ENCODE measurements at places on chromosomes 12 and 14. TPM values are rescaled to one million over a fixed set of nuclear protein-coding genes. Genes with fewer than 3 reads are reported as not detected.

The PNMA1 gene
- total RNA-seq = 22.4 TPM

The NDUFA9 gene
- total RNA-seq = 33.1 TPM

The IL23A gene
- total RNA-seq = not detected

The CD163 gene
- total RNA-seq = 827 TPM

The PTPRO gene
- total RNA-seq = 6.0 TPM

The KRT6A gene
- 3.6 TPM for total RNA-seq

The CD4 gene
- 22.4 TPM for total RNA-seq

The NGB gene
- not detected for total RNA-seq

The RNASE1 gene
- total RNA-seq = 1,281 TPM

DNA sequence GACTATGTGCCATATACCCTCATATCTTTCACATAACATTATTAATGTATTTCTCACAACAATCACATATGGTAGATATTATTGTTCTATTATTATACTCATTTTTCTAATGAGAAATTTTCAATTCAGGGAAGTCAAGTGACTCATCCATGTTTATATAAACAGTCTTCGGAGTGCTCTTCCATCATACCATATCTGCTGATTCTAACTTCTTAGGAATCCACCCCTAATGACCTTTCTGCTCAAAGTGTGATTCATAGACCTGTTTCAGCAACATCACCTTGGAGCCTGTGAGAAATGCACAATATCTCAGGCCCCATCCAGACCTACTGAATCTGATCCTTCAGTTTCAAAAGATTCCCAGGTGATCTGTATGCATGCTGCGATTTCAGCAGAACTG, 39.8 kb upstream of the OVCH1 start:
- DNase-seq = no peak

GRCh38 chr12:31231611-31232360, 94.2 kb downstream of the SINHCAF start:
- no peak for DNase-seq

- no peak for DNase-seq
Measured at GRCh38 chr12:89333564-89334252, 18.6 kb downstream of the DUSP6 start.

GRCh38 chr14:103084021-103084919, at the start of gene LBHD2:
Gene LBHD2 (plus strand): TSS chr14:103084210. CDS start chr14:103086013, 1,803 bp downstream.
- no peak for DNase-seq

DNA sequence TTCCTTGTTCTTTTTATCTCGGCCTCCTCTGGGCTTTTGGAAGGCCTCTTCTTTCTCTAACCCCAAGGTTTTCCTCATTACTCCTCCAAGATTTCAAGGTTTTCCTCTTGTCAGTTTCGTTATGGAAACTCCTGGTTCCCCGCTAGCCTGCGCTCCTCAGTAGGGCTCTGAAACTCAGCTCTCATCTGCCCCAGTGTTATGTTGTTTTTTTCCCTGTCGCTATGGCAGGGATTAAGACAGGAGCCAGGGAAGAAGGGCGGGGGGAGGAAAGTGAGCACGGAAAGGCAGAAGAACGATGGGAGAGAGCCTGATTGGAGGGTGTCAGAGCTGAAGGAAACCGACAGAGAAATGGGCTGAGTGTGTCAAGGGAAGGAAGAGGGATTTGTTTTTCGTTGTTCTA, 26.5 kb upstream of the JDP2 start:
- DNase-seq = no peak

DNA sequence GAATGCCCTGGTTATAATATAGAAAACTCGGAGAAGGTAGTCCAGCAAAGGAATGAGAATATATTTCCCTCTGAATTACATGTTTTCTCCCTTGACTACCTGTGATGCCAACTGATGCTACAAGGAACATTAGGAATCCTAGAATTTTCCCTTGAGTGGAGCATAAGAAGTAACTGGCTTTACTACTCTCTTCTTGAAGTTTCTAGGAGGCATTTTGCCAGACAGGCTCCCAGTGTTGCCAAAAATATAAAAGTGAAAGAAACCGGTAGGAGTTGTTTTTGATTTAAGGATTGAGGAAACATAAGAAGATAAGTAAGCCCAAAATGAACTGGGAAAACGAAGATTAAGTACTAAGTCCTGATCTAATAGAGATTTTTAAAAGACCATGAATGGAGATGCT, 693.4 kb downstream of the NOVA1 start:
- DNase-seq = no peak

DNA sequence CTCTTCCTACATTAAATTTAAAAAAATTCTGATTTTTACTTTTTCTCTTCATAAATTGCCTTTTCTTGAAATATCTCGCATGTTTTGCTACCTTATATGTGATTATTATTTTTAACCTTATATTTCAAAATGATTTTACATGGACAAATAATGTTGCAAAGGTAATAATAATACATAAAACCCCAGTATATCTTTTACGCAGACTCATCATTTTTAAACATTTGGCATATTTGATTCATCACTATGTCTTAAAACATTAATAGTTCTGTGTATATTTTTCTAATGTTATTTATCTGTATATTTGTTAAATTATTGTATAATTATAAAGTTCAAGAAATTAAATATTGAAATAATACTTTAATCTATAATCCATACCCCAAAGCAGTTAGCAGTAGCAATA, 350.8 kb downstream of the RPL10L start:
- no peak for DNase-seq

DNA sequence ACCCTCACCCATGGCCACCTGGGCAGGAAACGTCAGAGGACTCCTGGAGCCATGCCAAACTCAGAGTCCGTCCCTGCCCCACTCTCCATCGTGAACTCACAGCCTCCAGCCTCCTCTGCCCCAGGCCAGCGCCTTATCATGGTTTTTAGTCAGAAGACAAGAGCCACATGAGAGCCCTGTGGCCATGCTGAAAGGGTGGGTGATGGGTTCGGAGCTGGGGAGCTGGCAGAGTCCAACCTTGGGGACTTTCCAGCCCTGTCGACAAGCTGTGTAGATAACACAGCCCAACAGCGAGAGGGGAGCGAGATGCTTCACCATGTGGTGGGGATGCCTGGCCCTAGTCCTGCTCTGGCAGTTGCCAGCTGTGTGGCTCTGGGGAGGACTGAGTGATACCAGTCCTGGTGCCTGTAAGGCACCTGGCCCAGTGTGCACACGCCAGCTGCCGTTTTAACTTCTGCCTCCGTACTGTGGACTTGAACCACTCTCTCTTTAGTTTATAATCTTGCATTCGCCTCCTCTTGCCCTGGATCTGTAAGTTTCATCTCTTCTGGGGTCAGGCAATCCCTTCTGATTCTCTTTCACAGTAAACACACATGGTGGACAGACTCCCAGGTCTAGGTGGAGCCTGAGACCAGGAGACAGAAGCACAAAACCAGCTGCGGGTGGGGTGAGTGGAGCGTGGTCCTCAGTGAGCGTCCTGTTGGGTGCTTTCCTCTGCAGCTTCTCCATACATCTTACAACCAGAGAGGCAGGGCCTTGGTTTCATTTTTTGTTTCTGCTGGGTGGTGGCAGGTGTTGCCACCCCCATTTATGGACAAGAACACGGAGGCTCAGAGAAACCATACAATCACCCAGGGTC, 55.3 kb downstream of the RIN3 start:
- DNase-seq = no peak

DNA sequence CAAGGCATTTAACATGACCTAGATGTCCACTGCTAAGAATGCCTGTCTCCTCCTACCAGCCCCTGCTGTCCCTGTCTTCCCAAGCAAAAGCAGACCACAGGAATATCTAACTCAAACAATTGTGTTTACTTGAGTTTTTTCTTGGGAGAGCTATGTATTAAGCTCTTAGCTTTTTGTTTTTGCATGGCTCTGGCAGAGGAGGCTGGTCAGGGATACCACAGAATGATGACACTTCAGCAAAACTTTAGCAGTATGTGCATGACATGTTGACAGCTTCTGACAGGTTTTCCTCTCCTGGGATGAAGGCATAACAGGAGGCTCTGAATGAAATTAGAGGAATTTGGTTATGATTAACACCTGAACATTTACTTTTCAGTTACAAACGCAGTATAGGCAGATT, 6.9 kb downstream of the TMBIM6 start:
- no peak for DNase-seq

GRCh38 chr12:1741154-1741949, 50.5 kb downstream of the ADIPOR2 start:
- no peak for DNase-seq

- no peak for DNase-seq
Measured at GRCh38 chr12:67483871-67484554, 164.5 kb upstream of the DYRK2 start.

DNA sequence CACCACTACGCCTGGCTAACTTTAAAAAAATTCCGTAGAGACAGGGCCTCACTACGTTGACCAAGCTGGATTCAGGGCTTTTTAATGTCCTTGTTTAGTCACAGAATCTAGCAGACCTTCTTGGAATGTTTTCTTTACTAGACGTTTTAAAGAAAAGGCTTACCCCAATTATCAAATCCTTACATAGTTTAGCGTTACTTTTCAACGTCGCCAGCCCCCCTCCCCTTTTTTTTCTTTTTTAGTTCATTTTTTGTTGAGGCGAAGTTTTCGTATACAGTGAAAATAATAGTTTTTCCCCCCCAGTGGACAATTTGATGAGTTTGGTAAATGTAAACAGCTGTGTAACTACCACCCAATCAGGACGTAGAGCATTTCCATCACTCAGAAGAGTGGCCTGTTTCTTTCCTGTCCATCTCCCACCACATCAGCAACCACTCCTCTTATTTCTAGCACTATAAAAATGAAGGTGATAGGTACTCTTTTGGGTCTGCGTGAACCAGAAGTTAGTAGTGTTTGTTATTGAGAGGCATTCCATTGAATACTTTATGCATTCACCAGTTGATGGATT, 753 bp upstream of the DLGAP5 start:
- no peak for DNase-seq

GRCh38 chr14:103393676-103394626, 8.7 kb downstream of the MARK3 start:
- no peak for DNase-seq

DNA sequence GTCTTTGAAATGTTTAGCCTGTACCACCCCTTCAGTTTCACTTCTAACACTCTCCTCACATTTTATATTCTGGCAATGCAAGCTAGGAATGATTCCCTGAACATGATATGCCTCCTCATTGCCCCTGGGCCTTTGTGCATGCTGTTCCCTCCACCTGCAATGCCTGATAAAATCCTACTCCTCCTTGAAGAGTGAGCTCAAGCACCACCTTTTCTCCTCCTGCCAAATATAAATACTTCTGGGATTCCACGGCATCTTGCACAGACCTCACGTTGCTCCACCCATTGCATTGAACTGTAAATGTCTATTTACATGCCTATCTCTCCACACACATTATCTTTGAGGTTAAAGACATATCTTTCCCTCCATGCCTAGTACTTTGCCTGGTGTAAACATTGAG, 21.1 kb downstream of the NKX2-1 start:
- DNase-seq = no peak

DNA sequence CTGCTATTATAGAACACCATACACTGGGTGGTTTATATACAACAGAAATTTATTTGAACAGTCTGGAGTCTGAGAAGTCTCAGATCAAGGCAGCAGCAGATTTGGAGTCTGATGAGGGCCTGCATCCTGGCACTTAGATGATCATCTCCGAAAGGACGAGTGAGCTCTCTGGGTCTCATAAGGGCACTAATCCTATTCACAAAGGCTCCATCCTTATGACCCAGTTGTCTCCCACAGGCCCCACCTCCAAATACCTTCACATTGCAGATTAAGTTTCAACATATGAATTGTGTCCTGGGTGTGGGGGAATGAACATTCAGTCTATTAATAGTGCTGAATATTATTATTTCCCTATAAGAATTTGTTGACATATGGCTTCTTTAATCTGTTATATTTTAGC, 53.6 kb downstream of the FBXO34 start:
- DNase-seq = no peak

GRCh38 chr14:29941401-29941800, 13.8 kb upstream of the PRKD1 start:
- no peak for DNase-seq

All from omental fat pad (tissue), 4 donors.